ENCODE measurements at places on chromosomes 3 and 15.

DNA sequence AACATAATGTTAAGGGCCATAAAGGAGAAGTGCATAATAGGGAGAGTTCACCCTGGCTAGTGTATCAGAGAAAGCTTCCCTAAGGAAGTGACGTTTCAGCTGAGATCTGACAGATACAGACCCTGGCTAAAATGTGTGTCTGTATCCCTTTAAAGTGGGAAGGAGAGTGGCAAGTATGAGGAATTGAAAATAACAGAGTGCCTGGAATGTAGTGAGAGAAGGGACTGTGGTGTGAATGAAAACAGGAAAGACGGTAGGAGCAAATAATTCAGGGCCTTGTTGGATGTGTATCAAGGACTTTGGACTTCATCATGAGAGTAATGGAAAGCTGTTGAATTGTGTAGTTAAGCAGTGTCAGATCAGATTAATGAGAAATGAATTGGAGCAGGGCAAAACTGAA, 30.5 kb downstream of the NEO1 start:
- no peak for DNase-seq

GRCh38 chr15:79942741-79943481, 28.1 kb downstream of the BCL2A1 start:
- no peak for DNase-seq

DNA sequence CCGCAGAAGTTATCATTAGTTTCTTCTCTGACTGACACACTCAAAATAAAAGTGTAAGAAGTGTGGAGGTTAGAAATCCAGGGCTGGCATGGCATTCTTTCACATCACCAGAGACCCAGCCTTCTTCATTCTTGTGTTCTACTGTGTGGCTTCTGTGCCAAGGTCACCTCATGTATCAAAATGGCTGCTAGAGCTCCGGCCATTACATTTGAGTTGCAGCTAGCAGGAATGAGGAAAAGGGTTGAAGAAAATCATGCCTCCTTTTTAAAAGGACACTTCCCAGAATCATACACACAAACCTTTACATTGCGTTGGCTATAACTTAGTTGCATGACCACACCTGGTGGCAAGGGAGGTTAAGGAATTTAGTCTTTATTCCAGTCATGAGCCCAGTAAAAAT, 345.6 kb upstream of the PROK2 start:
- DNase-seq: no peak

- DNase-seq: no peak
These were observed 28.4 kb upstream of the AKAP13 start for GRCh38 chr15:85351965-85352364.

DNA sequence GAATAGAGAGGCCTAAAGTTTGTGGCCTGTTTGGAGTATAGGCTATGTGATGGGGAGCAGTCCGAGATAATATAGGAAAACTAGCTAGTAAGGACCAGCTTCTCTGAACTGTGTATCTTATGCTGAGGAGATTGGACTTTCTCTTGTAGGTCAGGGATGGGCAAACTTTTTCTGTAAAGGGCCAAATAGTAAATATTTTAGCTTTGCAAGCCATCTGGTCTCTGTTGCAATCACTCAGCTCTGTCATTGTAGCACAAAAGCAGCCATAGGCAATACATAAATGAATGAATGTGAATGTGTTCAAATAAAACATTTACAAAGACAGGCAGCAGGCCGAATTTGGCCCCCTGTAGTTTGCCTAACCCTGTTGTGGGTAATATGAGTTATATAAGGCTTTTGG, 24.5 kb downstream of the TMOD3 start:
- DNase-seq: no peak

DNA sequence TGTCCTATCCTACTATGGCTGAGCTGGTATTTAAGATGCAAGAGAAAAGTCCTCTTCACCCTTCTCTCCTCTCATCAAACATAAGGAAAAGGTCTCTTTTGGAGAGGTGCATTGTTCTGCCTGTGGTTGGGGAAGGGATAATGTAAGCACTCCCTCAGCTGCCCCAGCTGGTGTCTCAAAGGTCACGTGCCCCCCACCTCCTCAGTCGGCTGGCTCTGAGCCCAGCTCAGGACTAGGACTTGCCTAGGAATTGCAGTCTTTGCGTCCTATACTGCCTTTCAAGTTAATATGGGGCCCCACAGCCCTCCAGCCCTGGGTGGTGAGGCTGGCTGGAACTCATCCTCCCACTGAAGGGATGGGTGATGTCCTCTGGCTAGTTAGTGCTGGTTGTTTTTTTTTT, 29.7 kb downstream of the OR4F15 start:
- no peak for DNase-seq

- DNase-seq: no peak
These were observed 3.2 kb downstream of the TNIK start for GRCh38 chr3:171456765-171457606.

DNA sequence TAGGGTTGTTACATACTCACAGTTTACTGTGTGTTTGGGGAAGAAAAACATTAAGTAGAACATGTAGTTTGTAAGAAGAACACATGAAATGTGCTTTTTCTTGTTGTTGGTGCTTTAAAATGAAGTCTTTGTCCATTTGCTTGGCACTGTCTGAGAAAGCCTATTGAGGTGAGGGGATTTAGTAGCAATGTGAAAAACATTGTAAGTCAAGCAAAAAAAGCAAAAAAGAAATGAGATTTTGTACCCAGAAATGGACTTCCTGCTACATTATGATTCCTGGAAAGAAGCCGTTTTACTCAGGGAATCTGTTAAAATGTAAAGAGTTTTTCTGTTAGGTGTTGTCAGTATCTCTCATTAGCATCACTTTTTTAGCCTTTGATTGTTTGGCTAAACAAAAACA, 59.9 kb downstream of the KAT2B start:
- DNase-seq: no peak

GRCh38 chr3:138440596-138440995, 6.2 kb downstream of the ESYT3 start:
- no peak for DNase-seq

DNA sequence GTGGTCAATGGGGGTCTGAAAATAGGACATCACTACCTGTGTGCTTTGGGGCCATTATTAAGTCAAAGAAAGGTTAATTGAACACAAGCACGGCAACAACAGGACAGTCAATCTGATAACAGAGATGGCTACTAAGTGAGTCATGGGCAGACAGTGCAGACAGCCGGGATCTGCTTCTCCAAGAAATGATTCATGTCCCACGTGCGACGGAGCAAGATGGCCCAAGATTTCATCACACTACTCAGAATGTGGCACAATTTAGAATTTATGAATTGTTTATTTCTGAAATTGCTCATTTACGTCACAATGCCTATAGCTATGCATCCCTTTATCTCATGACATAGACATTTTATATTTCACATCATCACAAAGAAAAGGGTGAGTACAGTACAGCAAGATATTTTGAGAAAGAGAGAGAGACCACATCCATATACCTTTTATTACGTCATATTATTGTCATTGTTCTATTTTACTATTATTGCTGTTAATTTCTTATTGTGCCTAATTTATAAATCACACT, 770.6 kb upstream of the NR2F2 start:
- DNase-seq: no peak

DNA sequence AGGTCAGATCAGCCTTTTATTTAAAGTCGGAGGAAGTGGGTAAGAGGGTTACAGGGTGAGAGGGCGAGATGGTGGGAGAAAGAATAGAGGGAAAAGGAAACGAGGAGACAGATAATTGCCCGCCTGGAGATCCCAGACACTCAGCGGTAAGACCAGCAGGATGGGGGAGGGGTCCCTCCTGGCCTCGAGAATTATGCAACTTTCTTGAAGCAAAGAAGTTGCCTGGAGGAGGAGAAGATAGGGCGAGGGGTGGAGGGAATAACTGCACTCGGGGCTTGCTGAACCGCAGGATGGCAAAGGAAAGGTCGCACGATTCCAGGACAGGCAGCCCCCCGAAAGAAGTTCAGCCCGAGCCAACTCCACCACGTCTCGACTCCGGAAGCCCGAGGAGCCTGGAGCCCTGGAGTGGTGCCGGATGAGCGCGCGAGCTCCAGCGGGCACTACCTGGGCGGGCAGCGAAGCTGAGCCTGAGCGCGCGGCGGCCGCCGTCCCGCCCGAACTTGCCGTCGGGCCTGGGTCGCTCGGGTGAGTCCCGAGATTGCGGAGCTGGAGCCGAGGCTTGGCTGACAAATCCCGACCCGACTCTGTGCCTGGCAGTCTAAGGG, 402 bp downstream of the WWTR1 start:
- DNase-seq: no peak

DNA sequence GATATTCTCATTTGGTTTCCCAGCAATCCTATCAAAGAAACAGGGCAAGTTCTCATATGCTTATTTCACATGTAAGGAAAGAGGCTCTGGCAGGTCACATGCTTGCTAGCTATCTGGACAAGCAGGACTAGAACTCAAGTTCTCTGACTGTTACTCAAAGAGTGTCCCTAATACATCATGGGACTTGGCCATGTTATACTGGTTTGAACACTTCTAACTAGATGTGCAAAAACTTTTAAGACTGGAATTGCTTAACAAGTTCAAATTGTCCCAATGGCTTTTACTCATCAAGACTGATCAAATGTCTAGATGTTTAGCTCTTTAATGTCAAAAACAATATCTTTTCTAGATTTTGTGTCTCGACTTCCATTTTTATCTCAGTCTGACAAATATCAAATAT, 6.8 kb downstream of the GATM start:
- DNase-seq: no peak

GRCh38 chr3:184230081-184230602, 757 bp downstream of the VWA5B2 start:
- no peak for DNase-seq

DNA sequence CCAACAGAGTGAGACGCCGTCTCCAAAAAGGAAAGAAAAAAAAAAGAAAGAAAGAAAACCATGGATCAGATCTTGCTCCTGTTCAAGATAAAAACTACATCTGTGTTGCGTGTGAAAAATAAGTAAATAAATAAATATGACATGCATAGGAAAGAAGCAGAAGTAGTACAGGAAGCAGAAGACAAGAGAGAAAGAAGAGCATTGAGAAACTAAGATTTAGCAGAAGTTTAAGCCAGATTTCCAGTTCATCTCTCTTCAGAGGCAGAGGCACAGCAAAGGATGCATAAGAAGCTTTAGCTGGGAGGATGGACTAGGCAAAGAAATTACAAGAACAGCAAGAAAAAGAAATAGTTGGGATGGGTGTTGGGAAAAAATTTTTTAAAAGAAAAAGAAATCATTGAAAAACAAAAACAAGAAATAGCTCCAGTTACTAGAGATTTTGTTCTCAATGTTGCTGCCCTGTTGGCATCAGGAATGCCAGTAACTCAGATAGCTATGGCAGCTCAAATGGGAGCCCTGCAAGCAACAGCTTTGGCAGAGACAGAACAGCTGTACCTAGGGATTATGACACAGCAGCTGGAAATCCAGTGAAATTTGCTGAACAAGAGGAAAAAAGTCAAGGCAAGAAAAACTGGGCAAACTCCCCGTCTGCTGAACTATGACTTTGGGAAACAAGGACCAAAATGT, 17.3 kb downstream of the AP3S2 start:
- no peak for DNase-seq

DNA sequence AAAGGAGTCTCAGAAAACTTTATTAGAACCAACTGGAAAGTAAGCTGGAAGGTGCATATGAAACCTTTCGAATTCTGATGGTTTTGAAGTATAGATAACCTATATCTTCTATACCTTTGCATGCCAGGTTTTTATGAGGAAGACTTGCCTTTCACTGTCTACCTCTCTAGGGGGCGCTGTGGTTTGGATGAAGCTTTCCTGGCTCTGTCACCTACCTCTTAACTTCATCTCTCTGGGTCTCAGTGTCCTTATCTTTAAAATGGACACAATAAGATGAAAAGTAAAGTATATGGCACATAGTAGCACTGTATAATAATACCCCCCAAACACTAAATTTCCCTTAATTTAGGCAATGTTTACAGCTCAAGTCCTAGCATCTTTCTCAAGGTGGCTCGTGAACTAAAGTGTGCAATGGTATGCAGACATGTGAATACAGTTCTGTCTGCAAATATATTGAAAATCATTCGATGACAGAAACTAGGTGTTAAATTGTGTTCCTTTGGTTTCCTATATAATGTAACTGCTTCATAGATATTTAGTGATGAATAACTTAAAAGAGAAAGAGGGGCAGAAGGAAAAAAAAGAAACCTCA, 314.3 kb downstream of the CHST2 start:
- no peak for DNase-seq

DNA sequence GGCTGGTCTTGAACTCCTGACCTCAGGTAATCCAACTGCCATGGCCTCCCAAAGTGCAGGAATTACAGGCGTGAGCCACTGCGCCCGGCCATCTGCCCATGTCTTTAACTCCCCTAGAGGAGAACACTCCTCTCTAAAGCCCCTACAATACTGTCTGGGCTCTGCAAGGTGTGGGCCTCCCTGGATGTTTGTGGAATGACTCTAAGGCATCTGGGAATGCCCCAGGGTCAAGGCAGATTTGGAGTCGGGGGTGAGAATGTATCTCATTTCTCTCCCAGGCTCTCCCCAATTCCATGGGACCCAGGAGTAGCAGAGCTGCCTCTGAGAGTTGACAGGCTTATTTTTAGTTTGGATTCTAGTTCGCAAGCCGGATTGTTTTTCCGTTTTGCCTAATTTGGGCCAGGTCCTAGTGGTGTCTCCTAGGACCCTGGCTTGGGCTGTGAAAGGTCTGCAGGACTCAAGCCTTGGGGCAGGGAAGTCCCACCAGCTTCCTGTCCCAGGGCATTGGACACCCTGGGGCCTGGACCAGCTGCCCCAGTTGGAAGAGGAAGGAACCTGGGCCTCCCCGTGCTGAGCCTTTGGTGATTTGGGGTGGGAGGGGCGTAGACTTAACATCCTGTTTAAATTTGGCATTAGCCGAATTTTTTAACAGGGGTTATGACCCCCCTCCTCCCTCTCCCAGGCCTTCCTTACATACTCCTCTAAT, 53.5 kb downstream of the MAGEF1 start:
- no peak for DNase-seq

GRCh38 chr3:1056744-1057143, 36.1 kb upstream of the CNTN6 start:
- DNase-seq: no peak

GRCh38 chr3:34140616-34141015, 342.2 kb downstream of the PDCD6IP start:
- DNase-seq: no peak

DNA sequence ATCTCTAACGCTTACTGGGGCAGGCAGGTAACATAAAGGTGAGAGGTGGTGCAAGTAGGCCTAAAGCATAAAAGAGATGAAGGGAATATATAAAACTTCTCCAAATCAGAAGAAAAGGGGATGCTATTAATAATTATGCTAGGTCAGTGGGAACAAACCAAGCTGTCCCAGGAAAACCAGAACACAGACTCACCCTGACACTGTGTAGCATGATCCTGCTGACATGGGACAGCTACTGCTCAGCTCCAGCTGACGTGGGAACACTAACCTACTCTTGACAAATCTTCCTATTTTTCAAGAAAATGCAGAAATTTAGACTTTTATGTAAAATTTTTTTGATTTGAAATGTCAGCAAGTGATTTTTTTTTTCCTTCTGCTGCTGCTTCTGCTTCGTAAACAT, 203.5 kb downstream of the KCNMB2 start:
- no peak for DNase-seq

DNA sequence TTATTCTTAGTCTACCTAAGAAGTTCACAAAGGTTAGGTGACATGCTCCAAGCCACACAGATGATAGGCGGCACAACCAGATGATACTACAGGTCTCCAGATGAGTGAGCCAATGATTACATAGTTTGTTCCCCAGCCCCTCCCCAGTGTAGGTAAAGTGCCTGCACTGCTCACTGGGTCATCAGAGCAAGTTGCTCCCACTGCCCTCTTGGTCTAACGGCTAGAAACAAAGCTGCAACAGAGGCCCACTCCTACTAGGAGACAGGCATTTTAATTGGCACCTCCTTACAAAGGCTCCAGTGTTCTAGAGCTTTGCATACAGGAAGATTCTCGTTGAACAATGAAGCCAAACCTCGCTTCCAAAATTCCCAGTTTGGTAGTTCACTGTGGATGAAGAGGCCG, 47.3 kb downstream of the TMEM44 start:
- no peak for DNase-seq

GRCh38 chr15:80679167-80679803, 15.8 kb upstream of the ABHD17C start:
- DNase-seq: no peak

Data from hypothalamus (tissue), 51 donors.